ENCODE measurements at places on chromosomes 1 and 21. TPM values are rescaled to one million over a fixed set of nuclear protein-coding genes. Genes with fewer than 3 reads are reported as not detected.

The LRRC39 gene
- 4.7 TPM for polyA plus RNA-seq

The APCS gene
- polyA plus RNA-seq = not detected

The PLA2G2C gene
- polyA plus RNA-seq = not detected

The WNT2B gene
- 1.3 TPM for polyA plus RNA-seq

The SLC26A9 gene
- polyA plus RNA-seq = not detected

The VSIG8 gene
- not detected for polyA plus RNA-seq

Measured in Purkinje cell (primary cell).